ENCODE measurements at places on chromosomes 6 and 20.

DNA sequence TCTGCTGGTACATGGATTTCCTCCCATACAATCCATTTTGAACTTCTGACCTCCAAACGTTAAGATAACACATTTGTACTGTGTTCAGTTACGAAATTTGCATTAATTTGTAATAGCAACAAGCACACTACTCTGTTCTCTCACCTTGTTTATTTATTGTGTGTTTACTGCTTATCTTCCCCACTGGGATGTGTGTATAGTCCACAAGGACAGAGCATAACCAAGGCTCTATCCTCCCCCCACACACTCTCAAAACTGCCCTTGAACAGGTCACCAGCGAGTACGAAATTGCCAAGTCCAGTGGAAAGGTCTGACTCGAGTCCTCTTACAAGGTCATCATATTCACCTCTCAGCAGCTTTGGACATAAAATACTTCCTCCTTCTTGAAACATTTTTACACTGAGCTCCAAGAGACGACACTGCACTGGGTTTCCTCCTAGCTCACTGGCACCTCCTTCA, 18.6 kb downstream of the ADTRP start:
- DNase-seq = no peak

DNA sequence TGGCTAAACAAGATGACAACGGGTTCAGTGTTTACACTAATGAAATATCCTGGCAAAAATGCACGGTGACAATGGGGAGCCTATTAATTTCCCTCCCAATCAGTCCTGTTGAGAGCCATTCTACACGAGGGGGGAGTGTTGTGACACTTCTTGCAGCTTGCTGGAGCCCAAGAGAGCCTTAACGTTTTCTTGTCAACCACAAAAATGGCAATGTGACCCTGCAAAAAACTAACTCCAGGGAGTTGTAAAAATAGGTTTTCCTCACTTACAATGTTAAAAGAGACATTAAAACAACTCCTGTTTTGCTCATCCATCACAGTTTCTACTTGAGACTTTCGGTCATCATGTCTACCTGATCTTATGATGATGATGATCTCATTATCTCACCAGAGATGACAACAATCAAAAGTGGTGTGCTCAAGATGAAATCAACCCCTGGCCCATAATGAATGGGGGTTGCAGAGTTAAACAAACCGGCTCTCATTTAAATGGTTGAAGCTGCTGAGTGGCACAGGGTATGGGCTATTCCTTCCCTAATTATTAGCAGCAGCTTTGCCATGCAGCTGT, 57.9 kb downstream of the GJA10 start:
- DNase-seq = no peak

DNA sequence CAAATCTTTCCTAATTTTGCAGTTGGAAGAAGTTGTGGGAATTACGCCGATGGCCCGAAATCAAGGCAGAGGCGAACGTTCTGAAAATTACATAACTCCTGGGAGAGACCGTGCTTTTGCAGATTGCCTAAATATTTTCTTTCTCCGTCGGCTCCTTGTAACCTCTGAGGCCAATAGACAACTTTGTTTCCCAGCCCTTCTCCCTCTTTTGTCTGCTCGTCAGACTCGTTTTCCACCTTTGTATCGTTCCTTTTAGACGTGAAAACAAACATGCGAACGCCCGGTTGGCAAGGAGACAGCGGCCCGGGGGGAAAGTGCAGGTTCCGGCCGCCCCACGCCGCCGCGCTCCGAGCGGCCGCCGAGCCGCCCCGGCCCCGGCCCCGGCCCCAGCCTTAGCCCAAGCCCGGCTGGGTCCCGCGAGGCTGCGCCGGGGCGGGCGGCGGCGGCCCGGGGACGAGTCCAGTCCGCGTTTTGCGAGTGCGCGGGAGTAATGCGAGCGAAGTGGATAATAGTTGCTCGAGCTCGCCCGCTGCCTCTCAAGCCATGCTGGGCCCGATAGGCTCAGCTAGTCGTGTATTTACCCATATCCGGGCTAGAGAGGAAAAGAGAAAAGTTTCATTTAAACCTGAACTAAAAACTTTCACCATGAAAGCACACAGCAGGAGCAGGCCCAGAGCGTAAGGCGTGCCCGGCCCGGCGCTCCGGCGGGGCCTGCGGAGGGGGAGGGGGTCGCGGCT, at the start of gene ARID1B:
Gene ARID1B, plus strand, starts transcription at position 539 of the 737 bp plus-strand sequence. CDS start 303 bp downstream, outside the sequence.
- DNase-seq = peak; percentile 56

DNA sequence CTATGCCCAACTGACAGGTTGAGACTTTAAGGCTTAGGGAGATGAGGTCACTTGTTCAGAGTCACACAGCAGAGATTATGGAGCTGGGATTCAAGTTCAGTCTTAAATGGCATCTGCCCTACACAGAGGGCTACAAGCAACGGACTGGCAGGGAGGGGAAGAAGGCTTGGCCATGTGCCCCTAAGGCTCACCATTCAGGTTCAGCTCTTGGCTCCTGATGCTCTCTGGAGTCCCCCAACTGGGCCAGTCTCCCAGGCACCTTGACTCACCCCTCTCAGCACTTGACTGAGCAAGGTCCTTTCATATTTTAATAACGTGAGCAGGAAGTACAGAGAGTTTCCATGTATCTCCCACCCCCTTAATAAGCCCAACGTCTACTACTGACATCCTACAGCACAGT, 71.4 kb upstream of the MAFB start:
- DNase-seq = no peak

DNA sequence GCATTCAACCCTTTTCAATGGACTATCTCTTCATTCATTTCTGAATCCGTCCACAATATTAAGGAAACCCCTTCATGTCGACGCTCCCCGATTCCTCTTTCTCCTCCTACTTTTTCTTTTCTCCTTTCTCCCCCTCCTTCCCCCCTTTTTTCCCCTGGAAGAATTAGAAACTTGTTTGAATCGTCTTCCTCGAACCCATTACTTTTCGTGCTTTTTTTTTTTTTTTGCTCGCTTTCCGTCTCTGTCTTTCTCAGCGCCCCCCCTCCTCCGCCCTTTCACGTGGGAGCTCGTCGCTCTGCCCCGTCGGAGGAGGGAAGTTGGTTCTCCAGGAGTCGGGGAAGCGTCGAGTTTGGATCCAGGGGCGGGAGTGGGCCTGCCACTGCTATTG, 2.3 kb upstream of the NKX2-2 start:
- no peak for DNase-seq

- no peak for DNase-seq
Measured at GRCh38 chr6:24378473-24379097, 20.7 kb upstream of the DCDC2 start.

- no peak for DNase-seq
Measured at GRCh38 chr6:21663966-21664313, 70.4 kb downstream of the SOX4 start.

DNA sequence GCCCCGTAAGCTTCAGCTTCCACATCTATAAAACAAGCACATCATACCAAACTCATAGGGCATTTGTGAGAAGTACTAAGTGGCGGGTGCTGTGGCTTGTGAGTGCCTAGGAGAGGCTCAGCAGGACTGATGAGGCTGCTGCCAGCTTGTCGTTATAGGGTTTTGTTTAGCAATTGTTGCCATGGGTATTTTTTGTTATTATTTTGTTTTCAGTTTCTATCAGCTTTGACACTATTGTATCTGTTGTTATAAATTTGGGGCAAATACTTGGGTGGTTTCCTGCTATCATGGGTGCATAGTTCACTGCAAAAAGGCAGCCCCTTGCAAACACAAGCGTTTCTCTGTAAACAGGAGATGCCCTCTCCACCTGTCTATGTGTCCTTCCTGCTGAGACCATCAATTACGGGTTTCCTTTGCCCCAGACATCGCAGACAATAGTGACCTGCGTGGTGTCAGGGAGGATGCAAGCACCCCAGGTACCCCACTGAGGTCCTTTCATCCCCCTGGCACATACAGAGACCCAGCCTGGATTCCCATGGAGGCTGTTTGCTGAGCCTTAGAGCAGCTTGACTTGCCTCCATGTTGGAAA, 3.1 kb upstream of the CCDC167 start:
- DNase-seq = no peak

GRCh38 chr6:151142676-151143075, 97.1 kb upstream of the AKAP12 start:
- DNase-seq = no peak

- DNase-seq = no peak
Measured at GRCh38 chr20:19688031-19688806, 69.8 kb upstream of the RIN2 start.

DNA sequence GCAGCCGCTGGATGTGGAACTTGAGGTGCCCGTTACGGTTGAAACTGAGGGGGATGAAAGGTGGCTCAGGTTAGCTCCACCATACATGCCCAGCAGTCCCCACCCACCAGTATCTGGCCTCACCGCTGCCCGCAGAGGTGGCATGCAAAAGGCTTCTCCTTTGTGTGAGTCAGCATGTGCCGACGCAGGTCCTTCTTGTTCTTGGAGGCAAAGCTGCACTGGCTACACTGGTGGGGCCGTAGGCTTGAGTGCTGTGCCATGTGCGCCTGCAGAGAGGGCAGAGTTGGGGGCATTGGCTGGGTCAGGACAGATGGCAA, 15.8 kb downstream of the PCIF1 start:
- no peak for DNase-seq

- peak; percentile 4 for DNase-seq
Measured at GRCh38 chr6:148177589-148178233, 164.9 kb upstream of the SASH1 start.

- DNase-seq = no peak
Measured at GRCh38 chr6:147693181-147693580, 184.7 kb downstream of the SAMD5 start.

- DNase-seq = no peak
Measured at GRCh38 chr6:137659871-137660270, 165.7 kb upstream of the OLIG3 start.

- no peak for DNase-seq
Measured at GRCh38 chr20:33336375-33336774, 53.4 kb downstream of the BPIFB1 start.

- no peak for DNase-seq
Measured at GRCh38 chr6:163095401-163095800, 319.1 kb upstream of the QKI start.

GRCh38 chr20:44447827-44448419, 27.8 kb upstream of the TTPAL start:
- no peak for DNase-seq

DNA sequence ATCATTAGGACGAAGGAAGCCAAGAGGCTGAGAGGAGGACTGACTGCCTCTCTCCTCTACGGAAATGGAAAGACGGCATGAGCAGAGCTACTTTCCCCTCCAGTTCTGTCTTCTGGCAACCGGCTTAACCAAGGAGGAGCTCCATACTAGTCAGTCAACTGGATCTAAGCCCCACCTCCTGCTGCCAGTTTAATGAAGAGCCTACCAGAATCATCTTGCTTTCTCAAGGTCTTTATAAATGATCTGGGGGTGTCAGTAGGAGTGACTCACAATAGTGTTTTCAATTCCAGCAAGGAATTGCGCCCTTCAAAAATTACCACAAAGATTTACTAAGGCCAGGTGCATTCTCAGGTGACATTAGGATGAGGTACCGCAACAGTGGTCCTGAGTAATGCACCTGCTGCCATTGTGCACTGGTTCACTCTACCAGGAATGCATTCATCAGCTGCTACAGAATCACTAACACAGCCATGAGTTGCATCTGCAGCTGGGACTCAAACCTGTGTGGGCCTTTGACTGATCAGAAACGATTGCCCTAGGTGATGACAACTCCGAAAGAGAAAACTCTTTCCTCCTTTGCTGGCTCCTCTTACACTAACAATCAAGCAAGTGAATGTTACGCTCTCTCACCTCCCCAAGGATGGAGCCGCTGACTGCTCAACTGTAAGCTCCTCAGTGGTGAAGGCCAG, 2.8 kb downstream of the UQCC2 start:
- DNase-seq = no peak

DNA sequence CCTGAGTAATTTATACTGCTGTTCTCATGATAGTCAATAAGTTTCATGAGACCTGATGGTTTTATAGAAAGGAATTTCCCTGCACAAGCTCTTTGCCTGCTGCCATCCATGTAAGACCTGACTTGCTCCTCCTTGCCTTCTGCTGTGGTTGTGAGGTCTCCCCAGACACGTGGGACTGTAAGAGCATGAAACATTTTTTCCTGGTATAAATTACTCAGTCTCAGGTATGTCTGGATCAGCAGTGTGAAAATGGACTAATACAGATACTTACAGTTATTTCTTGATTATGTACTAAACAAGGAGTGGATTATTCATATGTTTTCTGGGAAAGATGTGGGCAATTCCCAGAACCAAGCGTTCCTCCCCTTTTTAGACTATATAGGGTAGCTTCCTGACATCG, 1.9 kb upstream of the TRIM38 start:
- DNase-seq = no peak

DNA sequence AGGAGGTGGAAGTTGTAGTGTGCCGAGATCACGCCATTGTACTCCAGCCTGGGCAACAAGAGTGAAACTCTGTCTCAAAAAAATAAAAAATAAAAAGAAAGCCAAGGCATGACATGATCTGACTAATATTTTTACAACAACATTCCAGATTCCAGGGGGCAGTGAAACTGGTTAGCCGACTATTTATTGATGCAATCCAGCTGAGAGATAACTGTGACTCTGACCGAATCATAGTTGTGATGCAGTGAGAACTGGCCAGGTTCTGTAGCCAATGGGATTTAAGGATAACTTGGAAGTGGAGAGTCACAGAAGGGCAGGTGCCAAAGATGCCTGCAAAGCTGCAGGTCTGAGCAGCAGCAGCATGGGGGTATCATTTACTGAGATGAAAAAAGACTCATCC, 82.9 kb upstream of the TSHZ2 start:
- no peak for DNase-seq

All from stimulated activated CD4-positive, alpha-beta T cell treated with anti-CD3 and anti-CD28 coated beads, Interleukin-15, amount 100 ng/mL, for 1 hour (primary cell).